ENCODE measurements at places on chromosomes 7 and 10.

DNA sequence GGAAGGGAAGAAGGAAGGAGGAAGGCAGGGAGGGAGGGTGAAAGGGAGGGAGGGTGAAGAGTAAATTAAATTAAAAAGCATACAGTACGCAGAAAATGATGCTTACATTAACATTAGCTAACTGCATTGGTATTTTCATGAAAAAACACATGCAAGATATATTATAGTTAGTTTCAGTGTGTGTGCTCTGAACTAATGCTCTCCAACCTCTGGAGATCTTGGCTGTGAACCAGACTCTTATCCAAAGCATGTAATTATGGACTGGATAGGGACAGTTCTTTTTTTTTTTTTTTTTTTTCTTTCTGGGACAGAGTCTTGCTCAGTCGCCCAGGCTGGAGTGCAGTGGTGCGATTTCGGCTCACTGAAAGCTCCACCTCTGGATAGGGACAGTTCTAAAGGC, 357.0 kb downstream of the FRMD4A start:
- DNase-seq = no peak

- no peak for DNase-seq
These were observed 87.9 kb upstream of the KLF14 start for GRCh38 chr7:130821864-130822263.

DNA sequence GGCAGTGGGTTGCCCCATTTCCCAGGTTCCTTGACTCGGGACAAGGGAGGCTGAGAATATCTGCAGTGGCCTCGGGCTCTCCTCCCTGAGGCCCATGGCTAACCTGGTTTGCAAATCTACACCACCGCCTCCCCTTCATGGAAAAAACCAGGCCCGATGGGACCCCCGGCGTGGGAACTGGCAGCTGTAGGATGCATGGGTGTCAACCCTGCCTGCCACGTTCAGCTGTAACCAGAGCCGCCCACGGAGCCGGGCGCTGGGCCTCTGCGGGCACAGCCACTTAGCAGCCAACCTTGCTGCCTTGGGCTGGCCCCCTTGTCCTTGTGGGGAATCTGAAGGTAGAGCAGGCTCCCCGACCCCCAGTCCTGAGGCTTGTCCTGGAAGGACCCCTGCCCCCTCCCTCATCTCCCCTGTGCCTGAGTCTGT, 1.6 kb downstream of the PWWP2B start:
- no peak for DNase-seq

GRCh38 chr7:696426-696811, 30.1 kb upstream of the DNAAF5 start:
- no peak for DNase-seq

- DNase-seq = no peak
These were observed 18.8 kb downstream of the DNAJC9 start for GRCh38 chr10:73228247-73228646.

- DNase-seq = no peak
These were observed 14.2 kb downstream of the INPP5A start for GRCh38 chr10:132551808-132552130.

DNA sequence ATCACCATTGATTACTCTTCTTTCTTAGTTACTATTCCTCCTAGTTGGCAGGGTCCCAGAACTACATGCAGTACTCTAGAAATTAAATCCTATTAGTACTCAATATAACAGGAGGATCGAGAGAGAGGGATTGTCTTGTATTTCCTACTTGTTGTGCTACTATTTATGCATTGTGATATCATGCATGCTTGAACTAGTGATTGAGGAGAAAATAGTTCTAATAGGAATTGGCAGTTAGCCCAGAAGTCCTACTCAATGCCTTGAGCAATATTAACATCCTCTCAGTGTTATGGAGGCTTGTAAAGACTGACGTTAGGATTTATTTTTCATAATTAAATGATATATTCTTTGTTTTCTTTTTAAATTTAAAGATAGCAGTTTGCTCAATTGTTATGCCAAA, 67.4 kb downstream of the FOXP2 start:
- no peak for DNase-seq

GRCh38 chr7:28688651-28689050, 269.5 kb downstream of the TRIL start:
- no peak for DNase-seq

DNA sequence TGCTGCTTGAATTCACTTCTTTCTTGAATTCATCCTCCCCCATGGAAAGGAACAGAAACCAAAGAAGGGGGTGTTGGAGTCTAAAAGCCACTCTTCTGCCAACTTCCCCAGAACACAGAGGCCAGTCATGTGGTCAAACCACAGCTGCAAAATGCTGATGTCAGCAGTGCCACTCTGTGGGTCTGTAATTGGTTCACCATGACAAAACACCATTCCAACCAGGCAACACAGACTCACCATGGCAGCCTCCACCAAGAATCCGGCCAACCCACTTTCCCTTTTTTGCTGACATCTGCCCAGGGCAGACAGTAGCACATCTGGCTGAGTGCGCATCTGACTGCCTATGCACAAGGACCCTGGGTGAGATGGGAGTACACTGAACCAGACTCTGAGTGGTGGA, 16.8 kb downstream of the OSBPL3 start:
- DNase-seq = peak; percentile 57

DNA sequence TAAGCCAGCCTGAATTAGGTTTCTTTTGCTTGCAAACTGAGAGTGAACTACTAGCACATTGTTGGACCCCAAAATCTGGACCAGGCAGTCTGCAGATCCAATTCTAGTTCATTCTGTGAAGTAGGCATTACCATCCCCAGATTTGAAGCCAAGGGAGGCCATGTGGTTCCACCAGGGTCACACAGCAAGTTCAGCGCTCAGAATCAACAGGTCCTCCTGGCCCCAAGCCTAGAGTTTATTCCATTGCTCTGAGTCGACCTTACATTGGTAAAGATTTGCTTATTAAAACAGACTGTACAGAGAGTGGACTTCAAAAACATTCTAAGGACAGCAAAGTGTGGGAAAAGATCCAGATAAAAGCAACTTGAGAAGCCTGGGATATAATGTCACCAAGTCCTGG, 50.9 kb downstream of the AFAP1L2 start:
- DNase-seq = no peak

- DNase-seq = no peak
These were observed 159.3 kb downstream of the ETV1 start for GRCh38 chr7:13829914-13830900.

GRCh38 chr10:31064348-31064747, 32.7 kb upstream of the ZNF438 start:
- DNase-seq = no peak

- no peak for DNase-seq
These were observed 179.9 kb upstream of the NPVF start for GRCh38 chr7:25408012-25408687.

- DNase-seq = no peak
These were observed 1.5 kb downstream of the PMS2 start for GRCh38 chr7:6007386-6007785.

GRCh38 chr10:130109796-130110245, 809 bp downstream of the C10orf143 start:
- DNase-seq = peak; percentile 75

DNA sequence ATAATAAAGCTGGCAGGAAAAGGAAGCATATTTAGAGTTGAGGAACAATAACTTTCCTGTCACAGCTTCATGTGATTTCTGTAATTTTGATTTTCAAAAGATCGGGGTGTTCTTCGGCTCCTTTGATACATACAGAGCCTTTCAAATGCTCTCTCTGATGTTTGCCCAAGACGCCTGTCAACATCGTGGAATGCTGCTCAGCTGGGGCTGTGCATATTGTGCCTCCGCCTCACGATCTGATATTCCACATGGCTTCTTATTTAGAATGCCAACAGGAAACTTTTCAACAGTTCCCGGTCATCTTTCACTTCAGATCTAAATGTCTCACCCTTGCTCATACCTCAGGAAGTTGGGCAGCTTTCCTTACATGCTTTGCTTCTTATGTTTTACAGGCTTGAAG, 7.3 kb downstream of the NPY start:
- no peak for DNase-seq

GRCh38 chr10:30583778-30584415, 45.7 kb downstream of the LYZL2 start:
- no peak for DNase-seq

GRCh38 chr10:6068006-6068405, 5.8 kb upstream of the IL2RA start:
- DNase-seq = no peak

- no peak for DNase-seq
These were observed 34.7 kb upstream of the MKLN1 start for GRCh38 chr7:131293018-131293417.

- DNase-seq = no peak
These were observed 390.6 kb downstream of the TNS3 start for GRCh38 chr7:47191316-47191715.

- no peak for DNase-seq
These were observed 195.3 kb downstream of the FAM107B start for GRCh38 chr10:14579405-14579804.

GRCh38 chr10:121668314-121669027, 70.2 kb upstream of the FGFR2 start:
- DNase-seq = peak; percentile 67
